ENCODE measurements at places on chromosomes 7 and 10.

DNA sequence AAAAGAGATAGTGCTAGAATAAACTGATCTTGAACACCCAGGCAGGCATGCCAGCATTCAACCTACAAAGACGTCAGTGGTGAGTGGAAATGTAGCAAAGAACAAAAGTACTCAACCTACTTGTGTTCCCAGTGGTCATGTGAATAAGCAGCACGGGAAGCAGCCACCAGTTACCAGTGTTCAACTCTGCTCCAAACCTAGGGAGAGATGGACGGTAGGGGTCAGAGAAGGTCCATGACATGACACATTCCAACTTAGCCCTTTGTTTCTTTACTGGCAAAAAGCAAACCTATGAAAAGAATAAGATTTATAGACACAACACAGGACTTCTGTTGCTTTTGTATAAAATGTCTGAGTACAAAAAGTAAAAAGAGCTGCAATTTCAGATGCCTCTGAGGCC, 511.4 kb downstream of the XPNPEP1 start:
- no peak for DNase-seq

GRCh38 chr10:78759456-78760120, 309.2 kb upstream of the ZMIZ1 start:
- no peak for DNase-seq

GRCh38 chr10:71829171-71829570, 21.9 kb downstream of the PSAP start:
- DNase-seq = no peak

DNA sequence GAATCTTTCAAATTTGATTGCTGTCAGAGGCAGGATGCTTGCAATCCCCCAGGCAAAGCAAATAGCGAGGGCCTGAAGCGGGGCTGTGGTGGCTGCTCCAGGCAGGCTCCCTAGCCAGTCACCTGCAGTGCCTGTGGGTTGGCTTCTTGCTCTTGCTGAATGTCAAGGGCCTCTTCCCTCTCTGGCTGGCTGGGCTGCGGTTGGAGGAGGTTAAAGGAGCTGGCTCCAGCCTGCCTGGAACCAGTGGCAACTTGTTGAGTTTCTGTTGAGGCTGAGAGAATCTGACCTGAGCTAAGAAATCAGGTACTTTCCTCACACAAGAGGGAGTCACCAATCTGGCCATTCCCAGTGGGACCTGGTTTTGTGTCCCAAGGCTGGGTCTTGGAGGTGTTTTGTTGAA, 134.7 kb downstream of the TMEM178B start:
- DNase-seq = no peak

DNA sequence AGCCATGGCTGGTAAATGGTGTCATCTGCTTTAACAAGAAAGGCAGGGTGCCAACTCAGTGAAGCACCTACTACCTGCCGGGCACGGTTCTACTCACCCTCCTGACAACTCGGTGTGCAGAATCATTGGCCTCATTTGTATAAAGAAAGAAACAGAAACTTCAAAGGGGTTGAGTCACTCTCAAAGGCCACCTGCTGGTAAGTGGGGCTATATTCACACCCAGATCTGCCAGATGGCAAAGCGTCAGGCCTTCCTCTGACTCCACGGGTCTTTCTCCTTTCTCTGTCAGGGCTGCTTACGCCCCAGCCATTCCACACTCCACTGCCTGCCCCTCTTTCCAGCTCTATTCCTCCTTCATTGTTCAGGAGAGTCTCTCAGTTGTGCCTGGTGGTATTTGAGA, 309.2 kb downstream of the GFRA1 start:
- no peak for DNase-seq

DNA sequence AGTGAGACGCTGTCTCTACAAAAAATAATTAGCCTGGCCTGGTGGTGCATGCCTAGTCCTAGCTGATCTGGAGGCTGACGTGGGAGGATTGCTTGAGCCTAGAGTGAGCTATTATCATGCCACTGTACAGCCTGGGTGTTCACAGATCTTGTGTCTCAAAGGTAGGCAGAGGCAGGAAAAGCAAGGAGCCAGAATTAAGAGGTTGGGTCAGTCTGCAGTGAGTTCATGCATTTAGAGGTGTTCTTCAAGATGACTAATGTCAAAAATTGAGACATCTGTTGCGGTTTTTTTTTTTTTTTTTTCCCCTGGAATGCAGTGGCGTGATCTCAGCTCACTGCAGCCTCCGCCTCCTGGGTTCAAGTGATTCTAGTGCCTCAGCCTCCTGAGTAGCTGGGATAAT, 5.4 kb downstream of the PPIA start:
- no peak for DNase-seq

DNA sequence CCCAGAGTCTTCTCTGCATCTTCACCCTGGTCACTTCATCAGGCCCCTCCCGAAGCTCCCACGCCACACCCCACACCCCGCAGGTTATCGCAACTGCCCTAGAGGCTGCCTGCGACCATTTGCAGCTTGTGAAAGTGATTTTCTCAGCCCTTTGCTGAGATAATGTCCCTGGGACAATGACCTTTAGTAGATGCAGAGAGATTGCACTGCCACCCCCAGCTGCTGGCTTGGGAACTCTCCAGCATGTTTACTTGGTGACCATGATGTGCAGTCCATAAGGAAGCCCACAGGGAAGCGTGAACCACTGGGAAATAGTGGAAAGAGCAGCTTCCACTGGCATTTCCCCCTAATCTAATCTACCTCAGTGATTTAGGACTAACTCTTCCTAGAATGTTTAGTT, 97.3 kb downstream of the WNT2 start:
- DNase-seq = no peak
